ENCODE measurements at places on chromosomes 16 and 17.
A peak's percentile ranks its signal among the peaks of the same experiment; 100 is the strongest.

- DNase-seq: peak; percentile 15
Observed at GRCh38 chr16:46857368-46857945, 26.5 kb upstream of the C16orf87 start.

DNA sequence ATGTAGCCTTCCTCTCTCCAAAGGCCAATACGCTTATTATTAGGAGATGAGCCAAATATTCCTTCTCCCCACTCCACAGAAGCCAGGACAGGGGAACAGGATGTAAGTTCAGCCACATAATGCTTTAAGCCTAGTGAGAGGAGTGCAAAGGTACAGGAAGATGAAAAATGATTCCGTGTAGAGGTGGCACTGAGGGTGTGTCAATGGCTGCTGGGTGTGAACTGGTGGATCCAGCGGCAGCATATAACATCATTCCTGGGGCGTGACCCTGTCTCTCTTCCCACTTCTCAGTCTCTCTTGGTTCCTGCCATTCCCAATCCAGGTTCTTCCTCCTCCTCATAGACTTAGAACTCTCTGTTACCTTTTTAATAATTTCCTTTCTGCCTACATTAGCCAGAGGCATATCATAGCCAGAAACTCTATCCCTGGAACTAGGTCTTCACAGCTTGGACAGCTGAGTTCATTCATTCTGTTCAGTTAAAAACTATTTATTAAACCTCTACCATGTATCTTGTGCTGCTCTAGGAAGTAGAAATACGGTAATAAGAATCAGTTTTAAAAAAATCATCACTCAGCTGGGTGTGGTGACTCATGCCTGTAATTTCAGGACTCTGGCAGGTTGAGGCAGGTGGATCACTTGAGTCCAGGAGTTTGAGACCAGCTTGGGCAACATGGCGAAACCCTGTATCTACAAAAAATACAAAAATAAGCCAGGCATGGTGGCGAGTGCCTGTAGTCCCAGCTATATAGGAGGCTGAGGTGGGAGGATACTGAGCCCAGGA, 58.0 kb upstream of the FAM20A start:
- no peak for DNase-seq

GRCh38 chr16:48556913-48557351, 53.0 kb downstream of the N4BP1 start:
- DNase-seq: no peak

DNA sequence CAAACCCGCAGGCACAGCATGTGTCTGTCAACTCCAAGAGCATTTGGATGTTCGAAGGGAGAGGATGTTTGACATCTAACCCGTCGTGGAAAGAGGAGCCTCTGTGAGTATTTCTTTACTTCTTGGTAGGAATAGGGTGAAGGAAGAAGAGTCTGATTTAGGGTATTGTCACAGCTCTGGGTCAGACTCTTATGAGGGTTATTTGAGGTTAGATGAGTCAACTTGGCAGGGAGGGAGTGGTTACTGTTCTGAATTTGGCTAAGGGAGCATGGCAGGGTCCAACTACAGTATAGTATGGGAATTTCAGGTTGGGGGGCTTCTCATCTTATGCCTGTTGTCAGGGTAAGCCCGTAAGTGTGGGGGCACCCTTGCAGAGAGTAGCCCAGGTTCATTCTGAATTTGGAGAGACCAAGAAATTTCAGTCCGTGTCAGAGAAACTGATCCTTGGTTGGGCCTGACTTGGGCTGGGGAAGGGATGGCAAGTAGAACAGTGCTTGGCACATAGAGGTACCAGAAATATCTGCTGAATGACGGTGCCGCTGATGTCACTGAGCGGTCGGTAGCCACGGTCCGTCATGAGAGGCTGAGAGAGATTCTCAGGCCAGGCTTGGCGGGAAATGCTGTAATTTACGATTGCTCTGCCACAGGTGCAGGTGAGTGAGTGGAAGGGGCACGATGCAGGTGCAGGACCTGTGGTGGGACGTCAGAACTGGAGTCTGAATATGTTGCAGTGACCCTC, 43.2 kb downstream of the MYH3 start:
- no peak for DNase-seq

DNA sequence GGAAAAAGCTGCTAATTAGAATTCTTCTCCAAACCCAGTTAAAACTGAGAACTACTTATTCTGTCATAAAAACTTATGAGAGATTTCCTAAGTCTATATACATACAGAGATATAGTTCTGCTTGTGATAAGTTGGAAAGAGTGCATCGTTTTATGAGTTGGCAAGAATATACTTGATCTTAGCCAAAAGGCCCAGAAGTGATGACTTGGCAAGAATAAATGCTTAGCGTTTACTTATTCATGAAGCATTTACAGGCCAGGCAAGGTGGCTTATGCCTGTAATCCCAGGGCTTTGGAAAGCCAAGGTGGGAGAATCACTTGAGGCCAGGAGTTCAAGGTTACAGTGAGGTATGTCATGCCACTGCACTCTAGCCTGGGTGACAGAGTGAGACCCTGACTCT, 81.7 kb downstream of the CYB561 start:
- no peak for DNase-seq

GRCh38 chr16:81140930-81141780, 45.0 kb upstream of the GCSH start:
- no peak for DNase-seq

DNA sequence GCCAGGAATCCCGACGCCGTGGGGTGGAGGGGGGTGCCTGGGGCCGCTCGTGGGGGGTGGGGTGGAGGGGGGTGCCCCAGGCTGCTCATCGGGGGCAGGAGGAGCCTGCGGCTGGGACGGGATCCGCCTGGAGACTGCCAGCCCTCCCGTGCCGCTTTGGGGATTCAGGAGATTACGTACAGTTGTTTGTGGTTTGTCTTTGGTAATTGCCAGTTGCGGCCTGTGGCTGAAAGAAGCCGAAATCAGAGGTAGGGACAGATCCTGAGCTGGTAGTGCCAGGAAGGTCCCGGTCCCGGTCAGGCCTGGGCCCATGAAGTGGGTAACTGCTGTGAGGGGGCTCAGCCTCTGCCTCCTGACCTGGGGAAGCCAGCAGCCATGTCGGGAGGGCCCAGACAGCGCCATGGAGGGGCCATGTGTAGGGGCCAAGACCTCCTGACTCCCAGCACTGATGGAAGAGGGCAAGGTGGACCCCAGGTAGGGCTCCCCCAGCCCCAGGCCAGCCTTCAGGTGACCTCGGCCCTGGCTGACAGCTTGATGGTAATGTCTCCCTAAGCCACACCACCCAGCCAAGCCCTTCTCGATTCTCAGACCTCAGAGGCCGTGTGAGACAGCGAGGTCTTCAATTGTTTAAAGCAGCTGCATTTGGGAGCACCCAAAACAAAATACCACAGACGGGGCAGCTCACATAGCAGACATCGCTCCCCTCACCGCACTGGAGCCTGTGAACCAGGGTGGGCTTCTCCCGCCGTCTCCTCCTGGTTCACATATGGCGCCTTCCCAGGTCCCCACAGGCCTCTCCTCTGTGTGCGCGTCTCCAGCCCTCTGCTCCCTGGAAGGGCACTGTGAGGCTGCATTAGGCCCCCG, 34.9 kb upstream of the SSTR5 start:
- no peak for DNase-seq

DNA sequence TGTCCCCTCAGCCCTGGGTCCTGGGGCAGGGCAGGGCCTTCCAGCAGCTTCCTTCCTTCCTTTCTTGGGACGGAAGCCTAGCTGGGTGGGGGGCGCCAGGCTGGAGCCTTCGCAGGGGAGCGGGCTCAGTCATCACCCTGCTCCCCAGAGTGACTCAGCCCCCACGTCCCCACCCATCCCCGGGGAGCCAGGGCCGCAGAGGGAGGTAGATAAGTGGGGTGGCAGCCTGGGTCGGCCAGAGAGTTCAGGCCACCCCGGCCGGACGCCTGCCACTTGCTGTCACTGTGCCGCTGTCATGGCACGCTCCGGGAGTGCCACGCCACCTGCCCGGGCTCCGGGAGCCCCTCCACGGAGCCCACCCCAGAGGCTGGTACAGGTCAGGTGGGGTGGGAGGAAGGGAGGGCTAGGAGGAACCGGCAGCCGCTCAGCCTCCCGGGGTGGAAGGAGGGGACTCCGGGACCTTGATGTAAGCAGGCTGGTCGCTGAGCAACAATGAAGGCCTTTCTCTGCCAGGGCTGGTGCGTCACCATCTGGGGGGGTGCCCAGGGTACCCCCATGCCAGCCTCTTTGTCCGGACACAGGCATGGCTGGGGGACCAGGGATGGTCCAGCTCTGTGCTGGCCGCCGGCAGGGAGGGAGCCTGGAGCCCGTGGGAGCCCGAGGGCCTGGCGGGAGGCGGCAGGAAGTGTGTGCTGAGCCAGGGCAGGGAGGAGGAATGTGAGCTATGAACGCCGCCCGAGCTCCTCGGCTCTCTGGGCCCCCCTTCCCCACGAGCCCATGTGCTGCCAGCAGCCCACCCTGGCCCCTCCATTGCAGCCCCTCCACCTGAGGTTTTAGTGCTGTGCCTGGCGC, 6.6 kb downstream of the NHERF2 start:
- no peak for DNase-seq

- no peak for DNase-seq
Observed at GRCh38 chr16:85710732-85711131, 22.0 kb upstream of the GINS2 start.

DNA sequence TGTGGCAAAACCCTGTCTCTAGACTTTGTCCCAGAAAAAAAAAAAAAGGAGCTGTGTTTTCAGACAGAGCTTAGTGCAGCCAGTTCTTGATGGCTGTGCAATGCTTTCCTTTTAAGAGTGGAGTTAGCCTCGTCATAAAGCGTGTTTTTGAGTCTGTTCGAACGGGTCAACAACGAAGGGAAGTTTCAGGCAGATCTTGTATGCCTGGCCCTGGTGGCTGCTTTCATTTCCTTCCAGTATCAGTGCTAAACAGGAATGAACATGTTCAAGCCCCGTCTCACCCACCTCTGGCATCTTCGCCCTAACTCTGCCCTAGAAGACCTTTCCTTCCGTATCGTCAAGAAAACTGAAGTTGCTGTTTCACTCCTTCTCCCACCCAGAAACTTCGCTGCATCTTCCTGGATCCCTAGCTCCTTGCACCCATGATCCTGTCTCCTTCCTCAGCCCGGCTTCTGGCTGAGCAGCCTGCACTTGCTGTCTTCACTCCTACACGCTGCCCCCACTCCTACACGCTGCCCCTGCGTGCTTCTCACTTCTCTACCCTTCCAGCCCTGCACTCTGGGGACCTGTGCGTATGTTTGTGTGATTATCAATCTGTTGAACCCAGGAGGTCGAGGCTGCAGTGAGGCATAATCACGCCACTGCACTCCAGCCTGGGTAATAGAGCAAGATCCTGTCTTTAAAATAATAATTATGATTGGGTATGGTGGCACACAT, 55.3 kb downstream of the USP10 start:
- DNase-seq: no peak

DNA sequence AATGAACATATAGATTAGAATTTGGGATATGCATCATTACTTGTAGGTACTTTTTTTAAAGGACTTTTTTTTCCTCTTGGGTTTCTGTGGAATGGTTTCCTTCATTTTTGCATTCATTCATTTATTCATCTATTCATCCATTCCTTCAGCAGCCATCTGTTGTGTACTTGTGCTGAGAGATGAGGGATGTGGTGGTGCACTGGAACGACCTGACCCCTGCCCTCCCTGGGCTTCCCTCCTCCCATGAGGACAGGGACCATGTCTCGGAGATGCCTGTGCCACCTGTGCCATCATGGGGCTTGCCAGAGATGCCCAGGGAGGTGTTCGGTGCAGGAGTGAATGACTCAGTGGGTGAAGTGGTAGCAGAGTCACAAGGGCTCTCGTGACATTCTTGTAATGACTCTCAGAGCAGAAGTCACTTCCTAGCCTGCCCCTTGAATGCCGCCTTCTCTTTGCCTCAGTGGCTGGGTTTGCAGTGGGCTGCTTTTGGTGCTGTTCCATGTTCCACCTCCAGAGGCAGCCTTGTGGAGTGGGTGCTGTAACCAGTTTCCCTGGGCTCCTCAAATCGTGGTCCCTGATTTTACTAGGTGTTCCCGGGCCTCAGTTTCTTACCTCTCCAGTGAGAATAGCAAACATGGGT, 43.9 kb downstream of the CLEC16A start:
- no peak for DNase-seq

DNA sequence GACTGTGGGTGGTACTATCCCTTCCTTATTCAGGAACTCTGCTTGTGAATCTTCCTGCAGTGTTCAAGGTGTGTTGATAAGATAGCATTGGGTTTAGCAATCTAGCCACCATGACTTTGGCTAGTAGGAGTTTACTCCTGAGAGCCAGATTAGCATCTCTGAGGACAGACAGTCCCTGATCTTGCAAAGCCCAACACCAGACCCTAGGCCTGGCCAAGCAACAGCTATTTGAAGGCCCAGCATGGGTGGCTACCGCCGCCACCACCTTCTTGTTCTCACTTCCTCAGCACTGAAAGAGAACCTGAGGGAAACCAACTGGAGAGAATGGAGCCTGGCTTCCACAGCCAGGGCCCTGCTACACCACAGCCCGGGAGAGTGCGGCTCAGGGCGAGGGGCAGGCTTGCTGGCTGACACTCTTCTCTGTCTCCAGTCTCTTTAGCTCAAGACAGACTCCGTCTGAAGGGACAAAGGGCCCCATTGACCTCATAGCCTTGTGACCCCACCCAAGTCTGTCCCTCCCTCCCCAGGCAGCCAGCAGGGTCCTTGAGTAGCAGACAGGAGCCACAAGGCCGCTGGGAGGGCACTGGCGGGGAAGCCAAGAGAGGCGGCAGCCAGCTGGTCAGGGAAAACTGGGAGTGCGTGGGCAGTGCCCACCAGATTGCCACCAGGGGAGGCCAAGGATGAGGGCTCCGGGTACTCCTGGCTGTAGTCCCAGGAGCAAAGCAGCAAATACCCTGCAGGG, 10.9 kb upstream of the ARHGAP23 start:
- DNase-seq: no peak

- DNase-seq: no peak
Observed at GRCh38 chr17:8826808-8827435, 27.8 kb upstream of the MFSD6L start.

DNA sequence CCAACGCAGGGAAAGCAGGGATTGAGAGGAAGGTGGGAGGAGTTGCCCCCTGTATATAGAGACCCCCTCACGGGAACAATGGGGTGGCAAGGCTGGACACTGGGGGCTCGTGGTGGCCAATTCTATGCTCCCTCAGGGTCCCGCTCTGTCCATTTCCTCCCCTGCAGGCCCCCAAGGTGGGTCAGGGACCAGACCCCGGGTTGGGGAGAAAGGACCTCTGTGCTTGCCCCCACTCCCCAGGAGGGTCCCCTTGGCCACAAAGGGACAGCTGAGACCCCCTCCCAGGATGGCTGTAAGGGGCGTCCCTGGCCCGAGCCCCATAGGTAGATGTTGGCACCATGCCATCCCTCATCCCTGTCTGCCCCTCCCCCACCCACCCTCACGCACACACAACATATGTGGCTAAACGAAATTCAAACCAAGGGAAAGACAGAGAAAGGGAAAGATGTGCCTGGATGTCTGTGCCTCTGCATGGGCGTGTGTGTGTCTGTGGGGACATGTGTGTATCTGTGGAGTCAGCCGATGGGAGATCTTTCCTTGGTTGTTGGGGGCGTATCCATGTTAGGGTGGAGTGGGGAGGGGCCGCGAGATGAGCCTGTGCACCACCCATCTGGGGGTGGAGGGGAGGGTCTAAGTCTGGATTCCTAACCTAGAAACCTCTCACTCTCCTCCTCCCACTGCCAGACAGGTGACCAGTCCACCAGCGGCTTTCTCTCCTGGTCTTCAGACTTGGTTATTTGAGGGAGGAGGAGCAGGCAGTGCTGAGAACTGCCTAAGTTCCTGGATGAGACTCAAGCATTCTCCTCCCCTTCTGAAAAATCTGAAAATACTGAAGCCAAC, 642 bp upstream of the NEUROD2 start:
- DNase-seq: no peak

Data from retinal pigment epithelial cell (primary cell).